ENCODE measurements at places on chromosomes 11 and 22. TPM values are rescaled to one million over a fixed set of nuclear protein-coding genes. Genes with fewer than 3 reads are reported as not detected.

DNA sequence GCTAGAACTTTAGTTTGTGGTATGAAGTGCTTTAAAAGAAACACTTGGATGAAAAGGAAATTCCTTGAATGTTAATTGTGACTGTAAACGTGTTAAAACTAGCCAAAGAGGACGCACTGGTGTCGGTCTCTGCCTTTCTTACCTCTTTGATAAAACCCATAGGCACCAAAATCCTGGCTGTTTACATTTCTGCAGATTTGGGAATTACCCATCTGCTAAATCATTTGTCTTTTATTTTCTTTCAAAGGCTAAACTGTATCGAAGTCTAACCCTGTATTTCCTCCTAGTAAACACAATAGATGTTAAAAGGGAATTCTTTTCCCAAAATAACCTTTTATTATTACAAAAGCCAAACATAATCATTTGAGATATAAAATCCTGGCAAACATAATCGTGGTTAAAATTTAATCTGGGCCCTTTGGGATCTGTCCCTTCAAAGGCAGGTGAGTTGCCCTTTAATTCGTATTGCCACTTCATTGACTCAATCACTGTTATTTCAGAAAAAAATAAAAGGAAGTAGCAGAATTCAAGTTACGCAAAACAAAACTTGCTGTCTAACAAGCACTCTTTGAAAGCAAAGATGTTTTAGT is 2.4 kb downstream of the RASSF10 start:
- no peaks in the 10 kb centered on the region for H3K27me3 ChIP-seq
- no peak overlapping the region for H3K4me3 ChIP-seq
- H3K27ac ChIP-seq: no peak overlapping the region
- DNase-seq: no peak
- H3K36me3 ChIP-seq: no peaks in the 10 kb centered on the region

- H3K36me3 ChIP-seq: no peaks in the 10 kb centered on the region
- no peak overlapping the region for H3K4me3 ChIP-seq
- DNase-seq: no peak
- no peaks in the 10 kb centered on the region for H3K27me3 ChIP-seq
- H3K4me1 ChIP-seq: no peaks in the 10 kb centered on the region
These were observed 48.6 kb downstream of the MRGPRX1 start for GRCh38 chr11:18890615-18891014.

GRCh38 chr11:89443361-89444322 is 47.5 kb downstream of the NOX4 start:
- no peak overlapping the region for H3K27ac ChIP-seq
- DNase-seq: no peak
- no peak overlapping the region for H3K4me3 ChIP-seq
- H3K4me1 ChIP-seq: no peaks in the 10 kb centered on the region
- no peaks in the 10 kb centered on the region for H3K36me3 ChIP-seq
- no peaks in the 10 kb centered on the region for H3K27me3 ChIP-seq

DNA sequence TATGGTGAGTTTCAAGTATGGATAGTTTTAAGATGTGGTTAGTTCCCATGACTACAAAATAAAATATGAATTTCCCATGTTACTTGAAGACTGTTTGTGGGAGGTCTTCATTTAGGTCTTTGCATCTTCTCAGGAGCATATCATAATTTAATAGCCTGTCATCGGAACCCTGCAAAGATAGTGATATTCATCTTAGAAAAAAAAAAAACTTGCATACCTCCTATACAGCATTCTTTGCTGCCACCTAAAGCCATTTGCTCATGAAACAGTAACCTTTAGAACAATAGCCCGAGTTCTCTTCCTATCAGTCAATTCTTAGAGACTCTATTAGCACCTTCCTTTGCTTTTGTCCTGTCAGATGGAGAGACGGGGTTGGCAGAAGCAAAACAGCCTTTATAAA is 75.3 kb downstream of the ARFGAP2 start:
- H3K27me3 ChIP-seq: no peaks in the 10 kb centered on the region
- H3K4me1 ChIP-seq: peaks cover 8% of the 10 kb centered on the region
- H3K36me3 ChIP-seq: no peaks in the 10 kb centered on the region
- H3K4me3 ChIP-seq: no peak overlapping the region

DNA sequence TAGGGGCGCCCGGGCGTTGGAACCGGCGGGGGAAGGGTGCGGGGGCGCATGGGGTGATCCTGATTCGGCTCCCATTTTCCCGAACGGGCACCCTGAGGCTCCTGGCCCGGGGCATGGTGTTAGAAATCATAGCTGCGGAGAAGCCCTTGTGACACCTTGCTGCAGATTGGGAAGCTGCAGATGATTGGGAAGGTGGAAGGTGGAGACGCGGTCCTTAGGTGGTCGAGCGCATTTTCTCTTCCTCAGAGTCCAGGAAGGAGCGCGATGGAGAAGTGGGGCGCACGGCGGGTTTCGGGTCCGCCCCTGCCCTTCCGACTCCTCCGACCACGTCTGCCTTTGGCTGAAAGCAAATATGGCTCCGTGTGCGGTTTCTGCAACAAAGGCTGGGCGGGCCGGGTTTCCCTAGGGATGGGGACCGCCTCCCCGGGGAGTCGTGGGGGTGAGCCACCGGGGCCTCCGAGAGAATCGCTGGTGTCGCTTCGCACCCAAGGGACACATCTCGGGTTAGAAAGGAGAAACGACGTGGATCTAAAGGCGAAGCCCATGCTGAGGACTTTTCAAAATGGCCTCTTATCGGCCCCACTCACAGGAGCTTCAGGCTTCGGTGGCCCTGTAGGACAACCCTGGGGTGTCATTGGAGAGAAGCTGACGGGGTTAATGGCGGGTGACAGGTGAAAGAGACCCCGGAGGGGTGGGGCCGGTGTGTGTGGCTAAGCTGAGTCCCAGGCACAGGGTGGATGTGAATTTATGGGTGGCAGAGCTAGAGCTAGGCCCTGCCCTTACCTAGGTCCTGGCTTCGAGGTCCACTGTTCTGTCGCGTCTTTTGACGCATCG is 707 bp upstream of the FTH1 start:
- peak; percentile 45 for DNase-seq
- H3K27me3 ChIP-seq: no peaks in the 10 kb centered on the region
- H3K27ac ChIP-seq: peak overlapping the region; percentile 98
- H3K36me3 ChIP-seq: peaks cover 23% of the 10 kb centered on the region

DNA sequence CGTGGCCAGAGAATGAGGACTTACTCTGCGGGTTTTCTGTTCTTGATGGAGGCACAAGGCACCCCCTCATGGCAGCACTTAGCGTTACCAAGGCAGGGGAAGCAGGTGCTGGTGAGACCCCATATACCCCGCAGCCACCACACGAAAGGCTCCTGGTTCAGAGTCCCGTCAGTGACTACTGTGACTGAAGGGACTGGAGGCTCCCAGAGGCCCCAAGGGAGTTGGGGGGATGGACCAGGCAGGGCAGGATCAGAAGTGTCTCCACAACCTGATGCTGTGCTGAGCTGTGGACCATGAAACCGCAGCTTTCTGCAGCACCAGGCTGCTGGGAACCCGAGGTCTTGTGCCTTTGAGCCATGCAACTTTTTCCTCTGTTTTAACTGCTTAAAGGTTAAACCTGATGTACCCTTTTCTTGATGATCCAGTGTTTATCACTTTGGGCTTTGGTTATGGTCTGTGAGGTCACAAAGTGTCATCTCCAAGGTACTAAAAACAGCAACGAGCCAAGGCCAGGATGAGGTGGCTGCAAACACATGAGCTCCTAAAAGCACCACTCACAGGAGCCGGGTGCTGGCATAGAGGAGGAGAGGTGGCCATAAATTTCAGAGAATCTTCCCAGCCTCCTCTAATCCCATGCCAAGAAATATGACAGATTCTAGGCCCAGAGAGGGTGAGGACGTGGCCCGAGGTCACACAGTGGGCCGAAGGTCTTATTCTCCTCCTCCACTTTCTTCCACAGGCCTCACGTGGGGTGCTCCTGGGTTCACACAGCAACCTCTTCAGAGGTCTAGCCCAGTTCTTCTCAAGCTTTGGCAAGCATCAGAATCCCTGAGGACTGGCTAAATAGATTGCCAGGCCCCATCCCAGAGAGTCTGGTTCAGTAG is 4.2 kb upstream of the LRRC32 start:
- peaks cover 32% of the 10 kb centered on the region for H3K4me1 ChIP-seq
- no peak overlapping the region for H3K4me3 ChIP-seq
- H3K27ac ChIP-seq: no peak overlapping the region
- no peaks in the 10 kb centered on the region for H3K36me3 ChIP-seq

DNA sequence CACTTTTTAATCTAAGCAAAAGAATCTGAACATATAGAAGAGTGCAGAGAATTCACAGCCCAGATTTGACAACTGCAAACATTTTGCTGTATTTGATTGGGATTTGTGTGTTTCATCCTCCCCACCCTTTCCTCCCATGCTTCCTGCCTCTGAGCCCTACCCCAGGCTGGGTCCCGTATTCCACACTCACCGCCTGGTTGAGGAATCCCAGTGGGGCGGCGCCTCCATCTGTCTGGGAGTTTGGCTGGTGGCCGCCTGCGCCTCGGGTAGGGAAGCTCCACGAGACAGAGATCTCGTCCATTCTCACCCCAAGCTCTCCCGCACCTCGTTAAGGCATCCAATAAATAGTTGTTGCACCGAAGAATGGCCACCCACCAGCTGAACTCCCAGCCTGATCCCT is 105.9 kb upstream of the SLC22A12 start:
- no peaks in the 10 kb centered on the region for H3K36me3 ChIP-seq
- DNase-seq: no peak
- no peak overlapping the region for H3K4me3 ChIP-seq
- H3K27me3 ChIP-seq: peaks cover 3% of the 10 kb centered on the region
- H3K27ac ChIP-seq: no peak overlapping the region

- H3K4me1 ChIP-seq: peaks cover 11% of the 10 kb centered on the region
- H3K27me3 ChIP-seq: no peaks in the 10 kb centered on the region
- DNase-seq: peak; percentile 36
- no peak overlapping the region for H3K27ac ChIP-seq
These were observed 23.0 kb downstream of the ZFTA start for GRCh38 chr11:63745304-63746170.

- no peaks in the 10 kb centered on the region for H3K27me3 ChIP-seq
- no peak for DNase-seq
- H3K4me1 ChIP-seq: no peaks in the 10 kb centered on the region
- H3K4me3 ChIP-seq: no peak overlapping the region
- H3K36me3 ChIP-seq: no peaks in the 10 kb centered on the region
These were observed 114.1 kb downstream of the FAR1 start for GRCh38 chr11:13782390-13783075.

GRCh38 chr11:17639091-17639490 is 80.3 kb upstream of the MYOD1 start:
- no peaks in the 10 kb centered on the region for H3K36me3 ChIP-seq
- no peak overlapping the region for H3K4me3 ChIP-seq
- no peak overlapping the region for H3K27ac ChIP-seq
- H3K4me1 ChIP-seq: no peaks in the 10 kb centered on the region
- no peaks in the 10 kb centered on the region for H3K27me3 ChIP-seq

DNA sequence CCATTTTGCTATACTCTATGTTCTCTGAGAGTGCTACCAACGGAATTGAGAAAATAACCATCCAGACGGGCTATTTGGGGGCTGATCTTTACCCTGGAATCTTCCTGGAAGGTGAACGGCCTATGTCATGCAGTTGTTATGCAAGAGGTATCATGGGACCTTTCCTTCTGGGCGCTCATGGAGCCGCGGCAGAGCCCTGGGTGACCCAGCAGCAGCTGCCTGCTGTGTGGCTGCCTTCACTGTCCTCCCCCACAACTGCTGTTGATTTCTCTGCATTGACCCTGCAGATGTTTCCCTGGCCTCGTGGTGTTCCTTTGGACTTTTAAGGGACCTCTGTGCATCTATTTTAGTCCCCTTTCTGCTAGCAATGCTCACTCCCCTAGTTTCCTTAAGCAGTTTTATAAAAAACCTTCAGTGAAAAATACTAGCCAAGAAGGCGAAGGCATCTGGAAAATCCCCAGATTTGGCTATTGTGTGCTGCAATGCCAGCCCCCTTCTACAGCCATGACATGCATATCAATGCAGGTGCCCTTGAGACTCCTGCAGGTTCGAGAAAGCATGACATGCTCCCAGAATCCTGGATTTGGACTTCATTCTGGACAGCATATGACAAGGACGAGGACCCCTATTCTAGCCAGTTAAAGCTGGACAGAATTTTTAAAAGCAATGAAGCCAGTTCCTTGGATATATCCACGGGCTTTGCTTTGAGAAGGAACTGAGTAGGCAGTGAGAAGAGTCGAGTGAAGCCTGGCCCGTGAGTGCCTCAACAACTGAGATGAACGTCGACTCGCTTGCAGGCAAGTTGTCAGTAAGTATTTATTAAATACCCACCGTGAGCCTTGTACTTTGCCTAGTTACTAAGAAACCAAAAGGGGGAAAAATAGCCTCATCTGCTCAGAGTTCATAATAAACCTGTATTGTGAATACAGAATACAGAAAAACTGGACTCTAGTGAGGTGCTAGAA is at the start of gene SLC25A18:
SLC25A18 (plus strand) TSS at position 593 of the 965 bp plus-strand sequence. CDS start 16,447 bp downstream, outside the sequence.
- H3K27ac ChIP-seq: peak within 1 kb of the TSS; percentile 50
- H3K36me3 ChIP-seq: no peaks in the 10 kb centered on the region
- H3K4me1 ChIP-seq: peaks cover 7% of the 10 kb centered on the region

DNA sequence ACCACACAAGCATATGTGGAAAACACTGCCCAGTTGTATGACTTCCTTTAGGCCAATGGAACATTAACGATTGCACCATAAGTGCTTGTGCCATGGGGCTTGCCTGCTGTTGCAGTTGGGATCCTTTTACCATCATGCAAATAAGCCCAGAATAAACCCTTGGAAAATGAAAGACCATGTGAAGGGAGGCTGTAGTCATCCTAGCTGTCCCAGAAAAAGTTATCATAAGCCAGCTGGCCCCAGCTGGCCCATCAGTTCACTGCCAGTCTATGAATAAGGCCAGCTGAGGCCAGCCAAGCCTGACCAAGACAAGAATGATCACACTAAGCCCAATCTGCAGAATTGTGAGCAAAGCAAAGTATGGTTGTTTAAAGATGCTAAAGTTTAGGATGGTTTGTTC is 253.9 kb upstream of the ARHGAP20 start:
- no peaks in the 10 kb centered on the region for H3K4me1 ChIP-seq
- H3K27me3 ChIP-seq: no peaks in the 10 kb centered on the region
- H3K27ac ChIP-seq: no peak overlapping the region
- H3K4me3 ChIP-seq: no peak overlapping the region
- H3K36me3 ChIP-seq: no peaks in the 10 kb centered on the region
- DNase-seq: no peak

DNA sequence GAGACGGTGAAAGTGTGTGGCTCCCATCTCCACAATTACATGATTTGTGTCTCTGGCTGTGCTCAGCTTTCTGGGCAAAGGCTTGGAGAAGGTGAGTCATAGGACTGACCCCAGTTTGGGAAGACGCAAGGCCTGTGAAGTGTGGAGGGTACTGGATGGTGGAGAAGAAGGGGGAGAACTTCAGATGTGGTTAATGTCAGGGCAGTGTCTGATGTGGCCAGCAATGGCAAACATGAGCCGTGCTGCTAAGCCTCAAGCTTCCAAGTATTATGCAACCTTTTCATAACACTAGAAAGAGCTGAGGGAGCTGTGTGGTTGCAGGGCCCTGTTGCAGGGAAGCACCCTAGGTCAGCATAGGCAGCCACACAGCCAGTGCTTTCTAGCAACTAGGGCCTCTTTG is 110.9 kb downstream of the NTM start:
- no peak for DNase-seq
- H3K36me3 ChIP-seq: no peaks in the 10 kb centered on the region
- no peaks in the 10 kb centered on the region for H3K4me1 ChIP-seq
- no peaks in the 10 kb centered on the region for H3K27me3 ChIP-seq

- H3K36me3 ChIP-seq: no peaks in the 10 kb centered on the region
- no peaks in the 10 kb centered on the region for H3K4me1 ChIP-seq
- H3K27ac ChIP-seq: no peak overlapping the region
- no peak overlapping the region for H3K4me3 ChIP-seq
These were observed 786.7 kb downstream of the TBC1D22A start for GRCh38 chr22:47548953-47549740.

CD6 gene
- total RNA-seq: 0.67 TPM

SERPING1 gene
- total RNA-seq: 107 TPM

PSMD13 gene
- total RNA-seq: 85.6 TPM

MSANTD4 gene
- total RNA-seq: 30.1 TPM

ZP1 gene
- not detected for total RNA-seq

VPREB1 gene
- total RNA-seq: not detected

CLCF1 gene
- 9.4 TPM for total RNA-seq

SLC17A6 gene
- not detected for total RNA-seq
